ENCODE measurements at places on chromosomes 7 and 10.

- no peak for DNase-seq
Observed at GRCh38 chr10:59887006-59887405, 19.4 kb downstream of the CCDC6 start.

DNA sequence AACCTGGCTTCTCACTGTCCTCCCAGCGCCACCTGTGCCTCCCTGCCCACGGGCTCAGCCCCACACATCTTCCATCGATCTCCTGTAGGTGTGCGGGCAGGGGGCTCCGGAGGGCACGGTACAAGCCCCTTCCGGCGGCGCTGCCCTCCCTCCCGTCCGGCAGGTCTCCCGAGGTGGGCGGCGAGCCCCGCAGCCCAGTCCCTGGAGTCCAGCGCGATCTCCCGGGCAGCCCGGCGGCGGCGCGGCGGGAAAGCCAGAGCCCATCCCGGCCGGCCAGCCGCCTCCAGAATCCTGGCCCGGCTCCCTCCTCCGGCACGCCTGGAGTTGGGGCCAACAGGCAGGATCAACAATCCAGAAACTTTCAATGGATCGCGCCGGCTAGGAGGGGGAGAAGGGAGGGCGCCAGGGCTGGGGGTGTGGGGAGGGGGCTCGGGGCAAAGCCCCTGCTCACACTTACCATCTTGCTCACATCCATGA is 100.1 kb downstream of the HIP1 start:
- DNase-seq = no peak

DNA sequence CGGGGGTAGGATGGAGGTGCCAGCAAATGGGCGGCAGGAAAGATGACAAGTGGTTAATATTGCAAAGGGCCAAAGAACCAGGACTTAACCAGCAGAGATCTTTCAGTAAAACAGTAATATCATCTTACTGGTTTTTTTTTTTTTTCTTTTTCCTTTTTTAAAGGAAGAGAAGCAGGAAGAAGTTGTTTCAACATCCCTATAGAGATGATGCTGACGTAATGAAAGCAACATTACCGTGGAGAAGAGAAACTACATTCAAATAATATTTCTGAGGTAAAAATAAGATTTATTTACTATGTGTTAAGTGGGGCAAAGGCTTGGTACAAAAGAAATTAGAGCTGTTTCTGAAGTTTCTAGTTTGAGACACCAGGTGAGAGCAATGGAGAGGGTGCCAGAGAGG is 11.0 kb downstream of the MINDY3 start:
- DNase-seq = no peak

GRCh38 chr10:61627266-61627665 is 35.5 kb upstream of the CABCOCO1 start:
- DNase-seq = no peak

- no peak for DNase-seq
Observed at GRCh38 chr10:112258407-112258806, 24.8 kb upstream of the TECTB start.

DNA sequence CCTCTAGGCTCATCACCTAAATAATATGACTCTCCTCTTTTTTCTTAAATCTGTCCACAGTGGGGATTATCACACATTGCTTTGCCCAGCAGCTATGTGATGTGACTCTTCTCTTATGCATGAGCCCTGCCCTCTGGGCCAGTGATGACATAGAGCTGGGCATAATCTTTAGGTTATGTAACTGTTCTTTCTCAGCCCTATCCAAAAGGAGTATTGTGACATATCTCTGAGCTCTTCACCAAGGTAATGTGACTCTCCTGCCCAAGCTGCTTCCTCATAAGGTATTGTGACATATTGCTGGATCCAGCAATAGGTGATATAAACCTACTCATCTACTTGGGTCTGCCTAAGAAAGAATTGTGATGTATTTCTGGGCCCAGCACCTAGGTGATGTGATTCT is 37.7 kb upstream of the ZNF107 start:
- DNase-seq = no peak

GRCh38 chr10:75959209-75959608 is 527.8 kb downstream of the LRMDA start:
- DNase-seq = no peak

- DNase-seq = no peak
Observed at GRCh38 chr7:21338728-21339164, 89.1 kb upstream of the SP4 start.

GRCh38 chr7:1483079-1483478 is 21.1 kb downstream of the INTS1 start:
- DNase-seq = no peak

GRCh38 chr10:33709008-33709753 is 374.7 kb upstream of the NRP1 start:
- no peak for DNase-seq
